Stomach (tissue), 19 donors: ENCODE measurements at places on chromosomes 7 and 10. TPM values are rescaled to one million over a fixed set of nuclear protein-coding genes. Genes with fewer than 3 reads are reported as not detected.

The SRRM3 gene
- 5.1 TPM for total RNA-seq

The ARHGAP22 gene
- total RNA-seq: not detected

The ABCC2 gene
- 0.58 TPM for total RNA-seq

The SPDYE2B gene
- total RNA-seq: not detected

The IL6 gene
- not detected for total RNA-seq

DNA sequence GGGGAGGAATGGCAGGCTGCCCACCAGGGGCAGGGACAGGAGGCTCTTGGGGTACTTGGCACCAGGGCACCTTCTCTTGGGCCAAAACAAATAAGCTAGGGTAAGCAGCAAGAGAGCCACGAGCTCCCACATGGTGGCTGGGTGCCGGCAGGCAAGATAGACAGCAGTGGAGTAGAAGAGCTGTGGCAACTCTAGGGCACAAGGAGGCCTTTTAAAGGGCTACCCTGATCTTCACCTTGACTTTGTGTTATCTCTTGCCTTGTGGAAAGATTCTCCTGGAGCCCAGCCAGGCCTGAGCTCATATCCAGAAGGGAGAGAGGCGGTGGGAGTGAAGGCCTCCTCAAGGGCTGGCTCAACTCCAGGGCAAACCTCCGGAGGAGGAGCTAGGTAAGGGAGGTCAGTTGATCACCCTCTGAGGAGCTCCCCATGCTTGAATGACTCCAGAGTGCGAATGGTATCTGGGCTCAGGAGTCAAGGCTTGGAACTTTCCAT lies at the start of gene CYP17A1:
Gene CYP17A1 (minus strand): TSS at position 184 of the 492 bp plus-strand sequence. CDS start 52 bp downstream, at position 132.
- no peak within 1 kb of the TSS for H3K4me3 ChIP-seq
- no peak within 1 kb of the TSS for H3K27ac ChIP-seq
- H3K4me1 ChIP-seq: peaks cover 18% of the 10 kb centered on the region

- peaks cover 16% of the 10 kb centered on the region for H3K27me3 ChIP-seq
- H3K27ac ChIP-seq: peak overlapping the region; percentile 91
- no peaks in the 10 kb centered on the region for H3K36me3 ChIP-seq
- no peak for DNase-seq
- peaks cover 67% of the 10 kb centered on the region for H3K4me1 ChIP-seq
Measured at GRCh38 chr7:47579458-47579857, 2.5 kb downstream of the TNS3 start.

DNA sequence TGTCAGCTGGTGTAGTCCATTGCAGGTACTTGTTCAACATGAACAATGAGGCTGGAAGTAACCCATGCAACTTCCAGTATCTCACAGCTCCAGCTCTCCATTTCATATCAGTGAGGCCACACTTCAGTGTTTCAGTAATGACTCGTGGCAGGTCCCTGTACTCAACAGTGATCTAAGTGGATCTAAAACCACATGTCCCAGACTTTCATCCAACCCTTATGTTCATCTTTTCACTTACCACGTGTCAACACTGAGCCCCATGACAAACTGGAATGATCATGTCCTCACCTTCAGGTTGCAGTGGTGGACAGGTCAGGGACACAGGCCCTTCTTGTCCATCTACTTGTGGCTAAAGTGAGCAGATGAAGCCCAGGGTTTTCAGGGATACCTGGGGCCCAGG lies 155.0 kb upstream of the GRB10 start:
- no peak for DNase-seq
- no peaks in the 10 kb centered on the region for H3K4me1 ChIP-seq
- no peak overlapping the region for H3K27ac ChIP-seq
- H3K4me3 ChIP-seq: no peak overlapping the region
- H3K36me3 ChIP-seq: no peaks in the 10 kb centered on the region

GRCh38 chr7:120986650-120987049 lies 1.9 kb upstream of the CPED1 start:
- H3K4me1 ChIP-seq: peaks cover 21% of the 10 kb centered on the region
- no peak overlapping the region for H3K4me3 ChIP-seq
- DNase-seq: no peak
- H3K27ac ChIP-seq: no peak overlapping the region

DNA sequence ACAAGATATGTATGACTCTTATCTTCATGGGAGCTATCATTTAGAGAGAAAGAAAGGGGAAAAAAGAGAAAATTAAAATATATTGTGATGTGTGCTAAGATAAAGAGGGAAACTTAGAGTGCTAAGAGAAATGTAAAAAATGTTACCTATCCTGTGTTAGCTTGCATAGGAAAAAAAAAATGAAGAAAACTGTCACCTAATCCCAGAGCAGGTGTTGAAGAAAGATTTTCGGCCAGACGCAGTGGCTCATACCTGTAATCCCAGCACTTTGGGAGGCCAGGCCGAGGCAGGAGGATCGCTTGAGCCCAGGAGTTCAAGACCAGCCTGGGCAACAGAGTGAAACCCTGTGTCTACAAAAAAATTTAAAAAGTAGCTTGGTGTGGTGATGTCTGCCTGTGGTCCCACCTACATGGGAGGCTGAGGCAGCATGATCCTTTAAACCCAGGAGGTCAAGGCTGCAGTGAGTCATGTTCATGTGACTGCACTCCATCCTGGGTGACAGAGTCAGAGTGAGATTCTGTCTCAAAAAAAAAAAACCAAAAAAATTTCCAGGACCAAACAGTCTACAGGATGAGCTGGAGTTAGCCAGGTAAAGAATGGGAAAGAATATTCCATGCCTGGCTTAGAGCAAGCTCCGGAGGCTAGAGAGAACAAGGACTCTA lies 2.4 kb upstream of the MKLN1 start:
- no peak for DNase-seq
- H3K27ac ChIP-seq: no peak overlapping the region
- no peak overlapping the region for H3K4me3 ChIP-seq
- no peaks in the 10 kb centered on the region for H3K36me3 ChIP-seq

- no peaks in the 10 kb centered on the region for H3K27me3 ChIP-seq
- peaks cover 29% of the 10 kb centered on the region for H3K4me1 ChIP-seq
- H3K36me3 ChIP-seq: peaks cover 50% of the 10 kb centered on the region
- no peak overlapping the region for H3K27ac ChIP-seq
- no peak overlapping the region for H3K4me3 ChIP-seq
Measured at GRCh38 chr7:102119925-102120324, 166.7 kb upstream of the SH2B2 start.

- no peaks in the 10 kb centered on the region for H3K4me1 ChIP-seq
- no peak overlapping the region for H3K4me3 ChIP-seq
- DNase-seq: peak; percentile 25
- H3K27ac ChIP-seq: no peak overlapping the region
- H3K27me3 ChIP-seq: no peaks in the 10 kb centered on the region
- H3K36me3 ChIP-seq: no peaks in the 10 kb centered on the region
Measured at GRCh38 chr7:23893176-23893941, 183.3 kb downstream of the STK31 start.

- no peaks in the 10 kb centered on the region for H3K4me1 ChIP-seq
- DNase-seq: no peak
- no peak overlapping the region for H3K27ac ChIP-seq
- H3K27me3 ChIP-seq: no peaks in the 10 kb centered on the region
Measured at GRCh38 chr7:50761713-50762112, 21.0 kb downstream of the GRB10 start.

- peaks cover 16% of the 10 kb centered on the region for H3K4me1 ChIP-seq
- no peak overlapping the region for H3K4me3 ChIP-seq
- no peak for DNase-seq
- H3K27ac ChIP-seq: no peak overlapping the region
- H3K36me3 ChIP-seq: no peaks in the 10 kb centered on the region
Measured at GRCh38 chr10:89705466-89705865, 4.1 kb downstream of the KIF20B start.

- no peaks in the 10 kb centered on the region for H3K27me3 ChIP-seq
- no peak overlapping the region for H3K27ac ChIP-seq
- no peaks in the 10 kb centered on the region for H3K4me1 ChIP-seq
- no peak overlapping the region for H3K4me3 ChIP-seq
- H3K36me3 ChIP-seq: no peaks in the 10 kb centered on the region
Measured at GRCh38 chr10:111990734-111991133, 192.8 kb downstream of the GPAM start.

DNA sequence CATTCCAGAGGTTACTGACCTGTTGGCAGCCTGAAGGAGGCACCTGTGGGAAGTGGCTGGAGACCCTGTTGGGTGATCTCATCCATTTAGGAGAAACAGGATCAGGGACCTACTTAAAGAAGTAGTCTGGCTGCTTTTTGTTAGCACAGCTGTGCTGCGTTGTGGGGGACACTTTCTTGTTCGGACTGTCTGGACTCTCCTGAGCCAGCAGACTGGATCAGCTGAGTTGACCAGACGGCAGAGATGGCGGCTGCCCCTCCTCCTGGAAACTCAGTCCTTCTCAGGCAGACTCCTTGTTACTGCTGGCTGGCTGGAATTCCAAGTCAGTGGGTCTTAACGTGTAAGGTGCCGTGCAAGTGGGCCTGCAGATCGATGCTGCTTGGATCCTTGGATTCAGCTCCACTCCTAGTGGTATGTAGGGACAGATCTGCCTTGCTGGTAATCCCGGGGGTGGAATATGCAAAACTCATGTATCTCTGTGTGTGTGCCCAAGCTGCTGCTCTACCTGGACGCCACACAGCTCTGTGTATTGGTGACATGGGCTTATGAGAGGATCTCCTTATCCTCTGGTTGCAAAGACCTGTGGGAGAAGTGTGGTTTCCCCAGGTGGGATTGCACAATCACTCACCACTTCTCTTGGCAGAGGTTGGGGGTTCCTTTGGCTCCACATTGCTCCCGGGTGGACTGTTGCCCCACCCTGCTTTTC lies 87.3 kb downstream of the CCSER2 start:
- H3K4me1 ChIP-seq: peaks cover 11% of the 10 kb centered on the region
- H3K27me3 ChIP-seq: no peaks in the 10 kb centered on the region
- peak; percentile 45 for DNase-seq
- H3K4me3 ChIP-seq: no peak overlapping the region

DNA sequence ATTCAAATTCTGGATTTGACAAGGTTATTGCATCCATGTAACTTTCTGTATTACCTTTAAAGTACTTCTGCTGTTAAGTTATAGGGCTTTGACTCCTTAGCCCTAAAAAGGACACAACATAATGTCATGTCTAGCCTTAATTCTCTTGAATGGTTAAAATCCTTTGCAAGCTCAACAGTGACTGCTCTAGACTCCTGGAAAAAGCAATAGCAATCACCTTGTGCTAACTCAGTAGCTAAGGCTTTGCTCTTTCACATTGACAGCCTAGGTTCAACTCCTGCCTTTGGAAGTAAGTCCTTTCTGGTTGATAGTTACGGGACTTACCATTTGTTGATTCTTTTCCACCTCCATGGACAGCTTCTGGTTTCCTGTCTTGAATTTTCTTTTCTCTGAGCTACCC lies 16.1 kb upstream of the CREB3L2 start:
- no peak overlapping the region for H3K4me3 ChIP-seq
- H3K4me1 ChIP-seq: no peaks in the 10 kb centered on the region
- H3K27ac ChIP-seq: no peak overlapping the region
- no peak for DNase-seq
- no peaks in the 10 kb centered on the region for H3K36me3 ChIP-seq

DNA sequence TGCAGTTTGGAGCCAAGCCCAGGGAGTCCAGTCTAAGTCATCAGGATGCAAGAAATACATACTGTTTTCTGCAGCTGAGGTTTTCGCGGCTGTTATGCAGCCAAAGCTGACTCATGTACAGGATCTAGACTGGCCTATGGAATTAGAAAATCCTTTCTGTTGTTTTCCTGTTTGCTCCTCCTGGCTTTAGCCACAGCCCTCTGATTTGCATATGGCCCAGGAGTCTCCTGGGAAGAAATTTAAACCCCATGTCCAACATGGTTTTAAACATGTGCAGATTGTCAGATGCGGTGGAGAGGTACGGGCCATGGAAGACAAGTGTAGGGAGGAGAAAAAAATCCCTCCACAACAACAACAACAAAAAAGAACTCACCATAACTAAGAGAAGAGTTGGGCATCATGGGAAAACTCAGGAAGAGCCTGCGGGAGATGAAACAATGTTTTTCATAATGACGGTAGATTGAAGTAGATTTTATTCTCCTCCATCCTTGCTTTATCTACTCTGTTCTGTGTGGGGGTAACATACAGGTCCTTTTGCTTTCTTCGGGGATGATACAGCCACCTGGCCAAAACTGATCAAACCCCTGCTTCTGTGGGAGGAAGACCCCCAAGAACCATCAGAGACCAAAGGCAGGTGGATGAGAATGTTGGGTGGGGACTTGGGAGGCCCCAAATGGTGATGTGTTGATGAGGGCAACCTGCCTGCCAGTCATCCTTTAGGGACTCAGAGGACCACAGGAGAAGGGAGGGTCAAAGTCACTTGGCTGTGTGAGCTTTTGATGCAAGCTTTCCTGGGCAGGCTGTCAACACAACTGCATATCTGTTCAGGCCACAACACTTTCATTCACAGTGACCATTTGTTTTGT lies 29.8 kb upstream of the GNA12 start:
- H3K27me3 ChIP-seq: no peaks in the 10 kb centered on the region
- peak; percentile 53 for DNase-seq
- no peaks in the 10 kb centered on the region for H3K36me3 ChIP-seq
- peaks cover 13% of the 10 kb centered on the region for H3K4me1 ChIP-seq

DNA sequence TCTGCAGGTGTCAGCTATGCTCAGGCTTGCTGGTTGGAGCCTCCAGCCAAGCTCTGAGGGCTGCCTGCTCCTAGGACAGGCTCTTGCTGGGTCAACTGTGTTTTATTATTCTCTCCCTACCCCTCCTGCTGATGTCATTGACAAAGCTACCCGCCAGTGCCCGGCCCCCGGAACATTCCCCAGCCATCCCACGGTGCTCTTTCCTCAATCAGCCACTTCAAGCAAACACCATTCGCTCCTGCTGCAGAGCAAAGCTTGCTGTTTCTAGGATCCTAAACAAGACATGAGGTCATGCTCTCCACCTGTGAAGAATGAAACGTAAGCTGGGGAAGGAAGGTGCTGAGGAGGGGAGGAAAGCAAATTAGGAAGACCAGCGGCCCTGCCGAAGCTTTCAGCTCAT lies 2.1 kb upstream of the C10orf71 start:
- DNase-seq: no peak
- no peaks in the 10 kb centered on the region for H3K36me3 ChIP-seq
- no peak overlapping the region for H3K4me3 ChIP-seq
- H3K4me1 ChIP-seq: peaks cover 5% of the 10 kb centered on the region
- H3K27ac ChIP-seq: no peak overlapping the region
- H3K27me3 ChIP-seq: no peaks in the 10 kb centered on the region

DNA sequence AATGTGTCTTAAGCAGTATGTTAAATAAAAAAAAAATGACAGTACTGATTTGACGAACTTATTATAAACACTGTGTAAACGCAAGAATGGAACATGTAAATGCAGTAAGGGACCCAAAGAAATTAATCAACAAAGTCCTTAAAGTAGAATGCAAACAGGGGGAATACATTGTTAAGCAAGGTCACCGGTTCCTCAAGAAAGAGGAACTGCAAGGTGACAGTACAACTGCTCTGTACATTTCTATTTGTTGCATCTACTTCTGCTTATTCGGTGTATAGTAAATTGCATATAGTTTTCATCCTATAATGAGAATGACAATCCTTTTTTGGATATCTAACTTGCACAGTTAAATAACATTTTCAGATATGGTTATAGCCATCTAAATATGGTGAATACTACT lies 387.0 kb upstream of the SEMA3D start:
- H3K4me1 ChIP-seq: no peaks in the 10 kb centered on the region
- no peak overlapping the region for H3K4me3 ChIP-seq
- no peak for DNase-seq
